RWPE2 (cell line): ENCODE measurements at places on chromosomes 7 and 10.

DNA sequence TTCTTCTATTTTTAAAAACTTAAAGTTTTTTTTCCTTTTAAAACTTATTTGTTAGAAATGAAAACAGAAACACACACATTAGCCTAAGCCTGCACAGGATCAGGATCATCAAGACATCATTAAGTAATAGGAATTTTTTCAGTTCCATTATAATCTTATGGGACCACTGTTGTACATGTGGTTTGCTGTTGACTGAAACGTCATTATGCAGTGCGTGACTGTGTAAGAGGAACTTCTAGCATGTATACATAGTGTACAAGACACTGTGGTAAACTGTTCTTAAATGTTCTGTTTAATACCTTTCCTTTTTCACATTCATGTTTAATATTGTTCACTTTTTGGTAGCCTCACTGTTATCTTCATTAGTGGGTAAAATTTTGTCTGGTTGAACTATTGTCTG, 12.1 kb downstream of the ENTPD7 start:
- H3K27me3 ChIP-seq, result no peaks in the 10 kb centered on the region
- peaks cover 14% of the 10 kb centered on the region for H3K4me1 ChIP-seq
- no peak for DNase-seq
- peaks cover 64% of the 10 kb centered on the region for H3K36me3 ChIP-seq
- H3K27ac ChIP-seq, result no peak overlapping the region

DNA sequence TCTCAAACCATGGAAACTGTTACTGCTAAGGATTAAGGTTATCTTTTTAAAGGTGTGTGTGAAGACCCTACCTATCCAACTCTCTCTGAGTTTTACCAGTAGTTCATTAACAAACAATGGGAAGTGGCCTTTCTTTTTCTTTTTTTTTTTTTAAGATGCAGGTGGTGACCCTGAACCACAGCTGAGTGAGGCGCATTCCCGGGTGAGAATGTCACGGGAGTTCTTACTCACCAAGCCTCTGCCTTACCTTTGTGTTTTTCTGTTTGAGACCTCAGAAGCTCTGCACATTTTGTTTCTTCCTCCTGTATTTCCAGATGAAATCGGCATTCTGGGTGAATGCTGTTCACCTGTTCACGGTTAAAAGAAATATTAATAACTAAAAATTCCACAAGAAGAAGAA, 2.5 kb downstream of the VIPR2 start:
- peaks cover 39% of the 10 kb centered on the region for H3K27me3 ChIP-seq
- H3K36me3 ChIP-seq, result no peaks in the 10 kb centered on the region
- H3K27ac ChIP-seq, result no peak overlapping the region
- no peak overlapping the region for H3K4me3 ChIP-seq

DNA sequence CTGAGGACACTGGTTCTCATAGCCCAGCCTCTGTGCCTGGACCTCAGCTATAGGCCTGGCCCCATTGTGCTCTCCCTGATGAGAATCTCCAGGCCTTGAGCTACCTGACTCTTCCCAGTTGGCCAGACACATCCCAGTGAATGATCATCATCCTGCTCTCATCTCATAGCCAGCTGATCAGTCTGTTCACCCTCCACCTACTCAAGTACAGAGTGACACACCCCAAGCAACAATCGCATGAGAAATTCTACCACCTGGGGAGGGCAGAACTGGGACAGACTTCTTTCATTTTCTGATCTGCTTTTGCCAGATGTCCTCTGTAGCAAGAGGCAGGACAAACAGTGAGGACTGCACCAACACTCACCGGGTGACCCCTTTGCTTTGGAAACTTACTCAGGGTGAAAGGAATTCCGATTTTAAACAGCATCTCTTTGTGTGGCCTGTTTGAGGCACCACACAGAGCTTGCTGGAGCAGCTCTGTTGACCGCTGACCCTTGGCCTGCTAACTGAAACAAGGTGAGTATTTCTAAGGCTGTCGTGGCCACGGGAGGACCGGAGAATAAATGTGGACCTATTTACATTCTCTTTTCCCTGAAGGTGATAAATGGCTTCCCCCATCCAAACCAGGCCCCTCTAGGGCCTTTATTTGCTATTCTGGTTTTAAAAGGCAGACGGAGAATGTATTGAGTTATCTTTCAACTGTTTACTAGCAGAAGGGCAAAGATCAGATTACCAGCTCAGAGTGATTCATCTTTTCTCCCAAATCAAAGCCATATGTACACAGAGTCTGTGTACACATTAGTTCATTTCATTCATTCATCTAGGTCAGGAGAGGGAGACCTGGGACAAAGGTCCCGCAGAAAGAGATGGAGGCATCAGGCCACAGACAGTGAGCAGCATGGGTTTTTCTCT, 181.4 kb upstream of the TNS3 start:
- H3K27ac ChIP-seq, result peak overlapping the region; percentile 71
- no peaks in the 10 kb centered on the region for H3K27me3 ChIP-seq
- peaks cover 26% of the 10 kb centered on the region for H3K4me1 ChIP-seq

DNA sequence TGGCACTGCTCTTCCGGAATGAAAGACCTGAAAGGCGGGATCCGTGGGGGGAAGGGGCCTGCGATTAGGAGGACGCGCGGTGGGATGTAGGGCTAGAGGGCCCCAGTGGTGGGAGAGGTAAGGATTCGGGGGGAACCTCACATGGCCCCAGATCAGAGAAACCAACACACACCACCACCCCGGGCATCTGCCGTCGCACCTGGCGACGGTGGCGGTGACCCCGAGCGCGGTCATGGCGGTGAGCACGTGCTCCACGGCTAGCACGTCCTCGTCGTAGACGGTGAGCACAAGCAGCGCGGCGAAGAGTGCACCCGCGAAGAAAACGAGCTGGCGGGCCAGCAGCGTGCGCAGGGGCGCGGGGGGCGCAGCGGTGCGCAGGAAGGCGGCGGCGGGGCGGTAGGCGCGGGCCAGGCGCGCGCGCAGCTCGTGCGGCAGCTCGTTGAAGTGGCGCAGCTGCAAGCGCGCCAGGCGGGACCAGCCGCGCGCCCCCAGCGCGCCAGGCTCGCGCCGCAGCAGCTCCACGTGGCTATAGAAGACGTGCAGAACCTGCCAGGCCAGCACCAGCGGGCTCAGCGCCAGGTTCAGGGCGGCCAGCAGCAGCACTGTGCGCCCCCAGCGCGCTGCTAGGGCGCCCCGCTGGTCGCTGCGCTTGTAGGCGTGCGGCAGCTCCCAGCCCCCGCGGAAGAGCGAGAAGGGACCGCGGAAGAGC, 5.7 kb downstream of the ATG9B start:
- peak; percentile 49 for DNase-seq
- H3K4me1 ChIP-seq, result no peaks in the 10 kb centered on the region
- no peak overlapping the region for H3K27ac ChIP-seq
- H3K4me3 ChIP-seq, result no peak overlapping the region
- H3K27me3 ChIP-seq, result peaks cover 12% of the 10 kb centered on the region

GRCh38 chr10:118271671-118272070, 70.5 kb downstream of the FAM204A start:
- no peak overlapping the region for H3K27ac ChIP-seq
- no peaks in the 10 kb centered on the region for H3K27me3 ChIP-seq
- no peak for DNase-seq
- H3K4me1 ChIP-seq, result no peaks in the 10 kb centered on the region
- H3K36me3 ChIP-seq, result no peaks in the 10 kb centered on the region

- no peaks in the 10 kb centered on the region for H3K27me3 ChIP-seq
- H3K36me3 ChIP-seq, result no peaks in the 10 kb centered on the region
- no peak overlapping the region for H3K4me3 ChIP-seq
These were observed 16.2 kb downstream of the LDB3 start for GRCh38 chr10:86684331-86685097.

- H3K36me3 ChIP-seq, result no peaks in the 10 kb centered on the region
- no peaks in the 10 kb centered on the region for H3K27me3 ChIP-seq
- no peak overlapping the region for H3K4me3 ChIP-seq
- no peak for DNase-seq
These were observed 150.8 kb downstream of the PFKFB3 start for GRCh38 chr10:6353526-6353925.

DNA sequence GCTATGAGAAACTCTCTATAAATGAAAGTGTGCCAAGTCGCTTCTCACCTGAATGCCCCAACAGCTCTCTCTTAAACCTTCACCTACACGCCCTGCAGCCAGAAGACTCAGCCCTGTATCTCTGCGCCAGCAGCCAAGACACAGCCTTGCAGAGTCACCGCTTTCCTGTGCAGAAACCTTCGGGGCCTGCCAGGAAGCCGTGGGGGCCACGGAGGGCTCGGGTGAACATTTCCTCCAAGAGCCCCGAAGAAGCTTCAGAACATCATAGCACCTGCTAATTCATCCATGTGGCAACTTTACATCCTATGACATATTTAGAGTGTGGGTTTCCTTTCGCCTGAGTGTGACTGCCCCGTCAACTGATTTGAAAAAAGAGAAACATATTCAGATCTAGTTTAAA, 55.7 kb upstream of the PRSS58 start:
- H3K4me3 ChIP-seq, result no peak overlapping the region
- no peaks in the 10 kb centered on the region for H3K27me3 ChIP-seq
- H3K27ac ChIP-seq, result no peak overlapping the region
- H3K4me1 ChIP-seq, result no peaks in the 10 kb centered on the region
- H3K36me3 ChIP-seq, result no peaks in the 10 kb centered on the region
- no peak for DNase-seq

DNA sequence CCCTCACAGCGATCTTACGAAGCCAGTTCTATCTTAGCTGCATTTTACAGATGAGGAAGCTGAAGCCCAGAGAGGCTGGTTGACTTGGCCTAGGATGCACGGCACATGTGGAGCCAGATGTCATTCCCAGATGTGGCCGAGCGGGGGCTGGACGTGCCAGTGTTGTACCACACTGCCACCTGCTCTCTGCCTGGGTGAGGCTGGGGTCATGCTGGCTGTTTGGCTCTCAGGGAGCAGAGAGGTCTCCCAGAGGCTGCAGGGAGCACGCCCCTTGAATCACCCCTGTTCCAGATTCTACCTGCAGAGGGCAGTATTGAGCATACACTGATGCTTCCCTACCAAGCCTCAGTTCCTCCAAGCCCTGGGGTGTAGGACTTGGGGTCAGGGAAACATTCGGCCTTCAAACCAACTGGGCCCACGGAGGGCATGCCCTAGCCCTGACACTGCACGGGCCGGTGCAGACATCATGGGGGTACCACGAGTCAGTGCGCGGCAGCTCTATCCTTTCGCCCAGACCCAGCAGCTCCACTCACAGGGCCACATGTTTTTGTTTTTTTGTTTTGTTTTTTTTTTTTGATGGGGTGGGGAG, 3.8 kb upstream of the GTF2IRD1 start:
- no peaks in the 10 kb centered on the region for H3K36me3 ChIP-seq
- H3K27ac ChIP-seq, result no peak overlapping the region

GRCh38 chr7:78395298-78396036, 596.9 kb downstream of the PHTF2 start:
- no peaks in the 10 kb centered on the region for H3K36me3 ChIP-seq
- no peak for DNase-seq
- no peaks in the 10 kb centered on the region for H3K4me1 ChIP-seq
- H3K4me3 ChIP-seq, result no peak overlapping the region

DNA sequence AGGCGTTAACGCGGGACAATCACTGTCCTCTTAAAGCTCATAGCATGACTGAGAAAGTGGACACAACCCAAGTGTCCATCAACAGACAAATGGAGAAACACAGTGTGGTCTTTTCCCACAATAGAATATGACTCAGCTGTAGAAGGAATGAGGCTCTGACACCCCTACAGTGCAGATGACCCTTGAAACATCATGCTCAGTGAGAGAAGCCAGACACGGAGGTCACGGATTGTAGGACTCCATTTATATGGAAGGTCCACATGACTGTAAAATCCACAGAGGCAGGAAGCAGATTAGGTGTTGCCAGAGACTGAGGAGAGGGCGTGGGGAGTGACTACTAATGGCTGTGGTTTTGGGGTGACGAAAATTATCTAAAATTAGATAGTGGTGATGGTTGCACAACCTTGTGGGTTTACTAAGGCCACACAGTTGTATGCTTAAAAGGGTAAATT, 6.1 kb upstream of the NCAPG2 start:
- H3K4me1 ChIP-seq, result peaks cover 6% of the 10 kb centered on the region
- no peak for DNase-seq
- no peaks in the 10 kb centered on the region for H3K27me3 ChIP-seq
- no peak overlapping the region for H3K27ac ChIP-seq
- no peaks in the 10 kb centered on the region for H3K36me3 ChIP-seq

GRCh38 chr7:85685901-85686300, 499.0 kb upstream of the SEMA3D start:
- no peak for DNase-seq
- no peaks in the 10 kb centered on the region for H3K36me3 ChIP-seq
- no peaks in the 10 kb centered on the region for H3K27me3 ChIP-seq
- no peak overlapping the region for H3K4me3 ChIP-seq
- no peak overlapping the region for H3K27ac ChIP-seq

- no peak overlapping the region for H3K27ac ChIP-seq
- no peak for DNase-seq
- H3K4me3 ChIP-seq, result no peak overlapping the region
- H3K27me3 ChIP-seq, result no peaks in the 10 kb centered on the region
These were observed 186.6 kb upstream of the NRP1 start for GRCh38 chr10:33521062-33521461.

- no peak overlapping the region for H3K27ac ChIP-seq
- no peaks in the 10 kb centered on the region for H3K27me3 ChIP-seq
- H3K4me3 ChIP-seq, result no peak overlapping the region
- no peaks in the 10 kb centered on the region for H3K4me1 ChIP-seq
These were observed 33.6 kb upstream of the AGR2 start for GRCh38 chr7:16838386-16838785.
